ENCODE measurements at places on chromosomes 5 and 9.

DNA sequence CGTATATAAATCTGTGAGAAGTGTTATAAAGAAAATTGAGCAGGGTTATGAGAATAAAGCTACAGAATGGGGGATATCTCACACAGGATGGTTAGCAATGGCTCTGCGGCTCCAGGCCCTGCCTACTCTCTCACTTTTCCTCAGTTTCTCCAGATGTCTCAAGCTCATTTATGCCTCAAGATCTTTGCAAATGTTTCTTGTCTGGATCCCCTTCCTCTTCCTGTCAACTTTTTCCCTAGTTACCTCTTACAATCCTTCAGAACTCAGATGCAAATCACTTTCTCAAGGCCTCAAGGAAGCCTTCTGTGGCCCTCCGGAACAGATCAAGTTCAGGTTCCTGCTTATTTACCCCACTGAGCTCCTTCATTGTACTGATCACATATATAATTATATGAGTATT, 386.4 kb downstream of the RAB3C start:
- DNase-seq = no peak

DNA sequence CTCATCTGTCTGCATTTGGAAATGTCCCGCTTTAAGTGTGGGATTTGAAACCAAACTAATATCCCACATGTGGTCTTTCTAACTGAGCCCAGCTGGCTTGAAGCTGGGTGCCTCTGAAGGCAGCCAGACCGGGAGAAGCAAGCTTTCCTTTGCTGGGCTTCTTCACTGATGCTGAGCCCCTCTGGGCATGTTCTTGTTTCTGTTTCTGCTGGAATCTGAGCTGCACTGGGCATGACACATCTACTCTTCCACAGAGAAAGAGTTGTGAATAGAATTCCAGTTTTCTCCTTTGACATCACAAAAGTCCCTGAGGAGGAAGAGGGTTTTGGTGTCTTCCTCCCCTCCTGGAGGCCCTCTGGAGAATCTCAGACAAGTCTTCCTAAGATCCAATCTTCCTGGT, 179.5 kb downstream of the ATP10B start:
- DNase-seq = no peak

- no peak for DNase-seq
Observed at GRCh38 chr5:154701181-154701580, 54.0 kb upstream of the LARP1 start.

DNA sequence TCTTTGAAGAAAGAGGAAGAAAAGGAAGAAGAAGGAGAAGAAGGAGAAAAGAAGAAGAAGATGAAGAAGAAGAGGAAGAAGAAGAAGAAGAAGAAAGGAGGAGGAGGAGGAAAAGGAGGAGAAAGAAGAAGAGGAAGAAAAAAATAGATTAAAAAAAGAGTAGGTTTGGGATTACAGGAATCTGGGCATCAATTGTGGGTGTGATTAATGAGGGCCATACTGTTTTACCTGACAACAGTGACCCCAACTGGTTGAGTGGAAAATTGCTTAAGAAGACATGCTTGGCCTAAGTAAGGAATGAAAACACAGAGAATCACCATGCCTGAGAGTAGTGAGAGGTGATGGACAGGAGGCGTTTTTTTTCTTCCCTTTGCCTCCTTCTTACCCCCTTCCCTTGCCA, 114.6 kb downstream of the FAM170A start:
- DNase-seq = no peak

DNA sequence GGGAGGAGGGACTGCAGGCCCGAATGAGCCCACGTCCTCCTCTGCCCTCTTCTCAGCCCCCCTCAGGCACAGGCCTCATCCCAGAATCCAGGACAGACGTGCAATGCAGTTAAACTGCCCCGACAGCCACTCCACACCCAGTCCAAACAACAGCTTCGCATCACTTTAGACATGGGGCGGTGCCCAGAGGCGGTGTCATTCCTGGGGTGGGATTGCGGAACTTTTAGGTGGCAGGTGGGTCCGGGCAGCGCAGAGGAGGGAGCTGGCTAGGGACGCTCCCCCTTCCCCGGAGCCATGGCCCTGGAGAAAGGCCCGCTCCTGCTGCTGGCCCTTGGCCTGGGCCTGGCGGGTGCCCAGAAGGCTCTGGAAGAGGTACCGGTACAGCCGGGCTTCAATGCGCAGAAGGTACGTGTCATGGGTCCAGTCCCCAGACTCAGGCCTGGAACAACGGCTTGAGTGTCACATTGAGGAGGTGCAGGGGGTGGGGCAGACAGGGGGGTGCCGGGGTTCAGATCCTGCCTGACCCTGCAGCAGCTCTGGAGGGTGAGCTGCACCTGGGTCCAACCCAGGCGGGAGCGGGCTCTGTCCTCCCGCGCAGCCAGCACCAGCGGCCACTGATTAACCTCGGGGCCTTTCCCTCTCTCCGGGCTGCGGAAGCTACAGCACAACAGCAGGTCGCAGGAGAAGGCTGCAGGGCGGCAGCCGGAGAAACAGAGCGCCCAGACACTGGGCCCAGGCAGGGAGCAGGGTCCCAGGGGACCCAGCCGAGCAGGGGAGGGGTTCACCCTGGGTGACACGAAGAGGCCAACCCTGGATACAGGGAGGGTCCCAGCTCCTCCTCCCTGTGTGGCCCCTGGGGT, 25.2 kb downstream of the GLT6D1 start:
- DNase-seq = no peak

DNA sequence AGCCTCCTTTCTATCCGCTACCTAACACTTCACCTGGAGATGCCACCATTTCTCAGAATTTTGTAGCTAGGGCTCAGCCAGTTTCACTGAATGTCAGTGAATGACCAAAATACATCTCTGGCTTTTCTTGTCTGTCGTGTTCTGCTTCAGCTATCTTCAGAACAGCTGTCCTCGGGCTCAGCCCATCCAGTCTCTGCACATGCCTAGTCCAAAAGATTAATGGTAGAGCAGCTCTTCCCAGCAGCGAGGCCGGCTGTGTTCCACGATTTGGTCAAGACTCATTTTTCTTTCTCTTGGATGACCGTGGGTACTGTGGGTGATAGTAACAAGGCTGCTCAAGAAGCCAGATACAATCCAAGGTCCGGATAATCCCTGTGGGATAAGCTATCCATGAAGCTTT, 342.8 kb downstream of the GABRG2 start:
- DNase-seq = no peak

DNA sequence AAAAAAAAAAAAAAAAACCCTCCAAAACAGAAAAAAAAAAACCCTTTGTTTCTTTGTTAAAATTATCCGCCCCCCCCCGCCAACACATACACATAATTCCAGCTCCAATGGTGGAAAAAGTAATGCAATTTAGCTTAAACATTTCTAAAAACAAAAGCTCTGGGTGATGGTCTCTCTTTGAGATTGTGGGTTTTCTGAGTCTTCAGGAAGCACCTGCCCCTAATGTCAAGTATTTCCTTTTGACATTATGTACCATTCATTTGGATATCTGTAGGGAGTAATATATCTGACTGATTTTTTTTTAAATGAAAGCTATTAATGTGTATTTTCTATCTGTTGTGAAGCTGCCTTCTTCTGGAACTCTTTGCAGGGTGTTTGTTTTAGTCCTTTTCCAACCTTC, 389.7 kb downstream of the TAF11L14 start:
- no peak for DNase-seq

GRCh38 chr9:101639785-101640665, 45.3 kb upstream of the PPP3R2 start:
- DNase-seq = no peak

DNA sequence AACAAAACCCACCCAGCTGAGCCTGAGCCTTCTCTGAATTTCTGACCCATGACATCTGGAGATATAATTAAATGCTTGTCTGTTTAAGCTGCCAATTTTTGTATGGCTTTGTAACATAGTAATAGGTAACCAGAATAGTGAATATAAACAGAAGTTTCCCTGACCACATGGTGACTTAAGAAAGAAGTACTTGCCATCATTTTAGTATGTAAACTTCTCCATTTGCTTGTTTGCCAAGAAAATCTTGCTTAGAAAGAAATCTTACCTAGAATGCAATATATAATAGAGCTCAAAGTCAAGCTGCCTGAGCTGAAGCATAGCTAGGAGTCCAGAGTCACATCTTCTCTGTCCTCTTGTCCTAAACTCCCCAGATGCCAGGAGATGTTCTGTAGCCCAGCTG, 117.0 kb downstream of the PCSK1 start:
- DNase-seq = no peak

DNA sequence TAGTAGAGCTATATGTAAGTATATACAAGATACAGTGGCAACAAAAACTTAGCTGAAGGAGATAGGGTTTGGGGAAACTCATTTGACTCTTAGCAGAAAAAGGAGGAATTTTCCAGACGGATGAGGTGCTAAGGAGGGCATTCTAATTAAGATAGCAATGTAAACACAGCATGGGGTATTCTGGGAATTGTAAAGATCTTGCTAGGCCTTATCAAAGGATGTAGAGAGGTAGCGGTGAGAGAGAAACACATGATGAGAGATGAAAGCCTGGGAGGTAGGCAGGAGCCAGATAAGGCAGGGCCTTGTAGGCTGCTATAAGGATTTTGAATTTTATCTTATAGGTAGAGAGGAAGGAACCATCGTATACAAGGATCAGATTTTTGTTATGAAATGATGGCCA, 106.6 kb upstream of the KCNN2 start:
- DNase-seq = no peak

- no peak for DNase-seq
Observed at GRCh38 chr9:134734270-134734669, 92.7 kb downstream of the COL5A1 start.

GRCh38 chr5:104327801-104328200, 765.2 kb upstream of the NUDT12 start:
- DNase-seq = no peak

GRCh38 chr9:35258660-35259474, 97.1 kb downstream of the UNC13B start:
- peak; percentile 96 for DNase-seq

DNA sequence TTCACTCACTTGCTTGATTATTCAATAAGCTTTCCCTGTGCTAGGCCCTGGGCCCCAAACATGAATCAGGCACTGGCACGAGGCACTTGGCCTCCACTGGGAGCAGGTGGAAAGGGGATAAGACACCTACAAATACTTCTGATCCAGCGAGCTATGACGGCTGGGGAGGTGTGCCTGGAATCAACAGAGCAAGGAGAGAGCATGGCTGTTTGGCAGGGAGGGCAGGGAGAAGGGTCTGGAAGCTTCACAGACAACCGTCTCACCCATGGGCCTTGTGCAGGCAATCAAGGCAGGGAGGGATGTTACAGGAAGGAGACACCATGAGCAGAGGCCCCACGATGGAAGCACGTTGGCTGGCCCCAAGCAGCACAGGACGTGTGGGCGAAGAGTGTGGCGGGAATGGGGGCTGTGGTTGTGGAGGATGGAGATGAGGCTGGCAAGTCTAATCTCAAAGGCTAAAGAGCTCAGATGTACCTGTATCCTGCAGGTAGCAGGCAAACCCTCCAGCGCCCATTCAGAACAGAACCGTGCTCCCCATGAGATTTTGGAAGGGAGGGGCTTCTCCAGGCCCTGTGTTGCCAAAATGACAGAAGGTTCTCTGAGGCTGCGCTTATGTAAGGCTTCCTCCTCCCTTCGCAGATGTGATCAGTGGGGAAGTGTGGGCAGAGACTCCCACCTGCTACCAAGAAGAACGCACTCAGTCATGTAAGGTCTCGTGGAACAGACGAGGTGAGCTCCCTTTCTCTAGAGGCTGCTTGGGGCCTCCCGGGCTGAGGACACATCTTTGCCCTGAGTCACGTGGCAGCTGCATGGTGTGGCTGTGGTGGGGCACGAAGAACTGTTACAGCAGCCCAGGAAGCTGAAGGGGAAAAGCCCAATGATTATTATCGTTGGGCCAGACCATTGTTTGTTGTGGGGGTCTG, 189.7 kb downstream of the DAB2IP start:
- no peak for DNase-seq

DNA sequence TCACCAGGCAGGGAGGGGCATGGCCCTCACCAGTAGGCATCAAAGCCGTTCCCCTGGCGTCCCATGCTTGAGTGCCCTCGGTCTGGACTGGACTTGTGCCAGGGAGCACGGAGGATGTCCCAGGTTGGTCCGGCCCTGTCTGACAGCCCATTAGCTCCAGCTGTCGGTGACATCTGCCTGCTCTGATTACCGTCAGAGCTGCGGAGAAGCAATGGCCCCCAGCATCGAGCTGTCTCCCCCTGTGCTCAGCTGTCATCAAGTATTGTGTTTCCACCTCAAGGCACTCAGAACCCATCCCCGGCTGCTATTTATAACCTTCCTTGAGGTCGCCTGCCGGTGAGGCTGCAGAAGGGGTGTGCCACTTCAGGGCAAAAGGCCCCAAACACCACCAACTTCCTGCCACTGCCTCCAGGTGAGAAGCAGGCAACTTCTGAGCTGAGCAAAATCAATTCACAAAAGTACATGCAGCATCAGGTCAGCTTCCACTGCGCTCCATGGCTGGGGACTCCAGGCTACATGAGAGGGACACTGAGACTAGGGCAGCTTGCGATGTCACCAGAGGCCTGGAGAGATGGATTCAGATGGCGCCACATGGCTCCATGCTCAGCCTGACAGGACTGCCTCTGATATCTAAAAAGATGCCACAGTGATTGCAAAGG, 142.7 kb downstream of the C5orf15 start:
- no peak for DNase-seq

DNA sequence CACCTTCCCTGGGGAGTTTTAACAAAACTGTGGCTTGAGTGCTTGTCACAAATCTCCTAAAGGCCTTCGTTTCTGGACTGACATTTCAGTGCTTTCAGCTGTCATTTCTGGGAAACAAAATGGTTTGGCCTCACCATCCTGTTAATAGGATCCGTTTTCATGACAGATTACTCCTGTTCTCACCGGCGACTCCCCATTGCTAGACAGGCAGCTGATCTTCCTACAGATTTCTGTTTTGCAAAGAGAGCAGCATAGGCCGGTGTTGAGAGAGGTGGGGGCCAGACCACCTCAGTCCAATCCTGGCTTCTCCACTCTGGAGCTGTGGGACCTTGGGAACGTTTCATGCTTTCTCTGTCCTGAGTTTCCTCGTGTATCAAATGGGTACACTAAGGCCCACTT, 75.5 kb upstream of the OTULINL start:
- DNase-seq = no peak

DNA sequence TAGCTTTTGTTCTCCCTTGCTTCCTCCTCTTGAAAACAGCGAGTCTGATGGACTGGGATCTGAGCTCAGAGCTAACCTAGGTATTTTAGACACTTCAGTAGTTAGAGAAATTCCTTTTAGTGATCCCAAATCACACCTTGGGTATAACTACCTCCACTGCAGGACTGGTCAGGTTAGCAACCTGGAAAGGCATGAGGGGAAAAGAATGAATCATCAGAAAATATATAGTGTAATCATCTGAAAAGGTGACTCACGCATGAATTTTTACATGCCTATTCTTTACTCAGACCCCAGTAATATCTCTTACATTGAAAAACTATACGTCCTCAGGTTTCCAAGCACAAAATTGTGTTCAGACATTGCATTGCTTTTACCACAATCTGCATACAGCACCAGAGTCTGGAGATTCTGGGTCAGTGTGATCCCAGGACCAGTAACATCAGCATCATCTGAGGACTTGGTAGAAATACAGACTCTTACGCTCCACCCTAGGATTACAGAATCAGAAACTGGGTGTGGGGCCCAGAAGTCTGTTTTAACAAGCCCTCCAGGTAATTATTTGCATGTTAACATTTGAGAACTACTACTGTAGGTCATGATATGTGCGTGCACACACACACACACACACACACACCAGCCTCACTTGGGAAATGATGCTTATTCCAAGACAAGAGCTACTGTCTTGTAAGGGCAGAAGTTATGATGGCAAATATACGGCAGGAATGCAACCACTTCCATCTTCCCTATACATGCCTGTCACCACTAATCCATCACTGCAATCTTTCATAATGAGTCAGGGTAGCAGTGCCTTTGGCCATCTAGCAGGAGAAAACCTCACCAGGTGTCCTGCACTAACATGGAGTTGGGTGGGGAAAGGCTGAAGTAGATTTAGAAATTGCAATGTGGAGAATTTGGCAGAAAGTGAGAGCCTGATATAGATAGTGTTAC, 271.6 kb upstream of the MAP3K1 start:
- no peak for DNase-seq

Measured in spinal cord (tissue), 10 donors.